Stimulated activated CD4-positive, alpha-beta T cell treated with anti-CD3 and anti-CD28 coated beads, Interleukin-15, amount 100 ng/mL, for 1 hour (primary cell): ENCODE measurements at places on chromosomes 2 and 18.

GRCh38 chr18:49547701-49548100 lies 14.2 kb upstream of the LIPG start:
- DNase-seq: no peak

- no peak for DNase-seq
Observed at GRCh38 chr2:33552758-33553461, 46.2 kb downstream of the FAM98A start.

- no peak for DNase-seq
Observed at GRCh38 chr18:12449051-12449785, 41.5 kb downstream of the PRELID3A start.

DNA sequence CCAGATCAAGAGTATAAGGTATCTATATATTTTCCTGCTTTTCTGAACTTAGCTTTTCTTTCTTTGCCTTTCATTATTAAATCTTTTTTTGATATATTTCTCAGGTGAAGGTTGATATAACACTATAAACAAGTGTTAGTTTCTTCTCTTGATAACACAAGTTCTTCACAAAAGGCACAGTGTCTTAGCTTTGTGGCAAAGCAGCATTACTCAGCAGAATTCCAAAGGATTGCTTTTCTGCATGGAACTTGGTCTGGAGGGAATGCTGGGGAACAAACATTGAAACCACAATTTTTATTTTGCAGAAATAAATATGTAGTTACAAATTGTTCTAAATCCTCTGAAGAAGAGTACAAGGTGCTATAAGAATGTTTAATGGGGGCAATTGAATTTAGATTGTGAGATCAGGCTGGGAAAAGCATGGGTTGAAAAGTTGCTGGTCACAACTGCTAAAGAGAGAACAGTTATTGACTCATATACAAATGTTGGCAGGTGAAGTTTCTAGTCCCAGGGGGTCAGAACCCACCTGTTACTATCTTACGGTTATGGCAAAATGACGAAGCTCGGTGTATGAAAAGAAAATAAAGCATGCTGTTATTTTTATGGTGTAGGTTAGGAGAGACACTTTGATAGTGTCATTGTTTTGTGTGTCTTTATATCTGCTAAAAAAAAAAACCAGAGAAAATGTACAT lies 68.2 kb downstream of the UBR3 start:
- DNase-seq: no peak

DNA sequence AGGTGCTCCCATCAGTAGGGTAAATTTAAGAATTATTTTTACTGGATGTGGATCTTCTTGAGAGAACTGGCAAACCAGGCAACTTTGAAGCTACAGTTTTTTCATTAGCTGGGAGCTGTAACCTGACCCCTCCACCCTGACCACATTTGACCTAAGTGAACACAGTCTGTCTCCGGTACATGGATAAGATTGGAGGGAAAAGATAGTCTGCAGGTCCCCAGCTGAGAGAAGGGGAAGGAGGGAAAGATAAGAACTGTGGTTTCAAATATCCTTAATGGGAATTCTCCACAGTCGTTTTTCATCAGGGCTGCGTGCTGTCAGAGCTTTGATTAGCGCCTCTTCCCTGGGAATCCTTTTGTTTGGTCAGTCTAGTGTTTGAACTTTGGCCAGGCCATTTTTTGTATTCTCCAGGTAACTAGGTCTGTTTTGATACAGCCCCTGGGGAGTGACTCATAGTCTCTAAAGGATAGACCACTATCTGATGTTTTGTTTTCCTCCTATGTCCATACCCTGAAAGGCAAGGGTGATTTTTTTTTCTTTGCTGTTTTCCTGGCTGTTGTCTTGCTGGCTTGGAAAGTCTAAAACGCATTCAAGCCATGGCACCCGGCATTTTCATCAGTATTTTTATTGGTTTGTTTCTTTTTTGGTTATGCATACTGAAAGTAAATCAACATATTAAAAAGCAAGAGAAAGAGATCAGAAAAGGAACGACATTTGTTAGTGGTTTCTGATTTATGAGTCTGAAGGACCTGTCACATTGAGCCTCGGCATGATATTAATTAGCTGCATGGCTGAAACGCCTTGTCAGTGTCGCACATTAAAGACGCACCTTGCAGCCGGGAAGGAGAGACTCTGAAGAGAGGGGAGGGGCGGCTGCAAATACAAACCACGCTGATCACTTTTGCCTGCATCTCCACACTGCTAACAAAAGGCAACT lies 183.4 kb upstream of the FN1 start:
- no peak for DNase-seq

- DNase-seq: no peak
Observed at GRCh38 chr18:69897397-69898108, 50.1 kb downstream of the CD226 start.

DNA sequence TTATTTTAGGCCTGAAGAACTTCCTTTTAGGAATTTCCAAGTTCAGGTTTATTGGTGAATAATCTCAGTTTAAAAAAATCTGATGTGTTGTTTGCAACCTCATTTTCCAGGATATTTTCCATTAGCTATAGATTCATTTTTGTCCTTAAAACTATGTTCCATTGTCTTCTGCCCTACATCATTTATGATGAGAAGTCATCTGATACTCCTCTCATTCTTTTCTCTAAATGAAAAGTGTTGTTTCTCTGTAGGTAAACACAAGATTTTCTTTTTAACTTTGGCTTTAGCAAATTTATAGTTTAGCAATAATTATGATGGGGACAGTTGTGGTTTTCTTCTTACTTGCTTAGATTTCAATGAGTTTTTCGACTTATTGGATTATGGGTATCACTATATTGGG lies 427.3 kb downstream of the DCDC2C start:
- no peak for DNase-seq

DNA sequence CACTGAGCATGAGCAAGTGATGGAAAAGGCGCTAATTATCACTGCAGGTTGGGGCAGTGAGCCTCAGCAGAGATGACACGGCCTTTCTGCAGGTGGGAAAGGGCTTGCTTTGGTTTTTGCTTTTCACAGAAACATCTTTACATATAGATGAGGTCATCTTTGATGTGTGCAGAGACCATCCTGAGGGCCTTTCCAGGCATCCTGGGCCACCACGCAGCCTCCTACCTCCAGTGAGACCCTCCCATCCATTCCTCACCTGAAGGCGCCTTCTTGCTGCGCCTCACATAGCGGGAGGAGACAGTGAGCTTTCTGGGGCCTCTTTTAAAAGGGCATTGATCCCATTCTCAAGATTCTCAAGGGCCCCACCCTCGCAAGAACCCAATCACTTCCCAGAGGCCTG lies 235.3 kb upstream of the RAB6C start:
- DNase-seq: no peak

DNA sequence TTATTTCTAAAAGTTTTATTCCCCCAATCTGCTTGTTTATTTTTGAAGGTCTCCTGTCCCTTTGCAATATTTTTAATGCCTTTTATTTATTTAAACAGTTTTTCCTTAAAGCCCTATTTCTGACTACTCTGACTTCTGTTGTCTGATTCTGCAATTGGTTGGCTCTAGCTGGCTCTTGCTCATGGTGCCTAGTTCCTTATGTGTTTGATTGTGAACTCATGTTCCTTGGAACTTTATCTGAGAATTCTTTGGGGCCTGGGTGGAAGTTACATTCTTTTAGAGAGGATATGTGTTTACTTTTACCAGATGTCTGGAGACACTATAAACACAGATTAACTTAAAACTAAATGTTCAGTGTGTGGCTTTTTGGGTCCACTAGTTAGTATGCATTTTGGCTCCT lies 175.9 kb downstream of the DYSF start:
- DNase-seq: no peak

GRCh38 chr2:166405569-166405926 lies 29.8 kb upstream of the SCN9A start:
- DNase-seq: no peak

DNA sequence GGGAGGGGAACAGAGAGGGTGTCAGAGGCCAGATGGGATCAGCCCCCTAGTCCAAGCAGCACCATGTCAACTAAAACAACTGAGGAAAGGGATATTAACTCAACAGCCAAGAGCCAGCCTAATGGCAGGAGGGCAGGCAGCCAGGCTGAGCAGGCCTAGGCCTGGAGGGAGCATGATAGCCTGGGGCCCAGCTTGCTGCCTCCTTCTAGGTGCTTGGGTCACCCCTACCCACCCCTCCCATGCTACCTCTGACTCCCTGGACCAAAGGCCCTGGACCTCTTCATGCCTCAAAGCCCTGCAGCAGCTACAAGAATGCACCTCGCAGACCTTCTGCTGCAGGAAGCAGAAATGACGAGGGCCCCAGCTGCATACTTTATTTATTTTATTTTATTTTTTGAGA lies 22.1 kb upstream of the TNS1 start:
- DNase-seq: no peak

- no peak for DNase-seq
Observed at GRCh38 chr2:60957643-60958042, 59.9 kb upstream of the PEX13 start.

DNA sequence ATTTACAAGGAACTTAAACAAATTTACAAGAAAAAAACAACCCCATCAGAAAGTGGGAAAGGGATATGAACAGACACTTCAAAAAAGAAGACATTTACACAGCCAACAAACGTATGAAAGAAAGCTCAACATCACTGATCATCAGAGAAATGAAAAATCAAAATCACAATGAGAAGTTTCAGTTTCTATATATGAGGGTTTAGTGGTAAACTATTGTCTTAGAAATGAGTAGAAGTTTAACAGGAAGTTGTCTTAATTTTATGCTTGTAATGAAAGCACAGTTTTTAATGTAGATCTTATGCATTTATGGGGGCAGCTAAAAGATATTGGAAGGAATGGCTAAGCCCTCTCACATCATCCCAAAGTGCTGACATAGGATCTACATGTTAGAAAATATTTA lies 325.4 kb downstream of the ERBB4 start:
- no peak for DNase-seq

GRCh38 chr2:121451398-121451797 lies 79.3 kb upstream of the RNU4ATAC start:
- DNase-seq: no peak

GRCh38 chr2:203973676-203974075 lies 37.1 kb downstream of the ICOS start:
- DNase-seq: no peak

DNA sequence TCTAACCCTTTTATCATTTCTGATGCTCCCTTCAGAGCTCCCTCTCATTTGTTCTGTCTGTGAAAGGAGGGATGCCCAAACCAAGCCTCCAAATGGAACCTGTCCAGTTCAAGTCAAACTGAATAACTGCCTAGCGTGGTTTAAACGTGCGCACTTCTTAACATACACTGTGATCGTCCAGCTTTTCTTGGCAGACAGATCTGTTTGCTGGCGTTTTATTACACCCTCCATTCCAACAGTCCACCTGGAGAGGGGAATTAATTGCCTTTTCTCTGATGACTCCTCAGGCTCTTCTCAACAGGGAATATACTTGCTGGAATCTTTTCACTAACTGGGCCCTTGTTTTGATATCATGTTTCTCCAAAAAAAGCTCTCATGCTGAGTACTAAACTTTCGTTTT lies 379.2 kb upstream of the POU3F3 start:
- no peak for DNase-seq

DNA sequence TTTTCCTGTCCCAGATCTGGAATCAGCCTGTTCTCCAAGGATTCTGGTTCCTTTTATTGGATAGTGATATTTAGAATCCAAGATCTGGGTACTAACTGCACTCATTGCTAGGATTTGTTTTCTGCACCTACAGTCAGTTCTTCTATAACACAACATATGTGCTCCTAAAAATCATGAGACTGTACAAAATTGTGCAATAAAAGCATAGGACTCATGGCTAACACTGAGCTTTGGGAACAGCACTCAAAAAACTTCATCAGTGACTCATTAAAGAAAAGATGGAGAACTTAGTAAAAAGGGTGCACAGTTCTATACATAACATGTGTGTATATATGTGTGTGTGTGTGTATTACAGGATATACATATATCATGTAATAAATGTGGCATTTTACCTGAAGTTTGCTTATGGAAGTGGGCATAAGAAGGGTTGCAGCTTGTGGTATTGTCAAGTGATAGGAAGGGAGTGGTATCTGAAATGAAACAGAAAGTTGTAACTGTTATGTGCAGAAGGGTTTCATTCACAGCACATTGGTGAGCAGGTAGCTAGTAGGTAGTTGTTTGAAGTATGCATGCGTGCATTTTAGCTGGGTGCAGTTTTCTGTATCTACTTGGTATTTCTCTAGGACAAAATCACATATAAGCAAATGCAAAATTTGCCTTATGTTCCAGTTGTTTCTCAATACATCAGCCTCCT lies 5.9 kb upstream of the SCYGR2 start:
- no peak for DNase-seq

- DNase-seq: no peak
Observed at GRCh38 chr18:12326711-12327460, 18.8 kb downstream of the TUBB6 start.

DNA sequence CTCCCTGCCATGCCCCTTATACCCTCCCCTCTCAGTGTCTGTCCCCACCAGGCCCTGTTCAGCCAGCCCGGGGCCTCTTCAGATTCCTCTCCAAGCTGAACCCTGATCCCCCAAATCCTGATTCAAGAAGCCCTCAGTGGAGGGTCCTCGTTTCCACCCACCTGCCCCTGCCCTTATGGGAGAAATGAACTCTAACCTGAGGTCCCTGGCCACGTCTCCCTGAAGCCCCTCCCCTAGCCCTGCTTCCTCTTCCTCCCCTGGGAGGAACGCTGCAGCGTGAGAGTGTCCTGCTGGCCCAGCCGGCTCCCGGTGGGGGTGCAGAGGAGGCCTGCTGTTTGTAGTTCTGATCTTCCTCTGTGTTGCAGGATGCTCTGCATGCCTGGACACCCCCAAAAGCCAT lies 56.7 kb upstream of the GLI2 start:
- DNase-seq: no peak

- no peak for DNase-seq
Observed at GRCh38 chr2:98240786-98241398, 105.4 kb upstream of the CNGA3 start.

DNA sequence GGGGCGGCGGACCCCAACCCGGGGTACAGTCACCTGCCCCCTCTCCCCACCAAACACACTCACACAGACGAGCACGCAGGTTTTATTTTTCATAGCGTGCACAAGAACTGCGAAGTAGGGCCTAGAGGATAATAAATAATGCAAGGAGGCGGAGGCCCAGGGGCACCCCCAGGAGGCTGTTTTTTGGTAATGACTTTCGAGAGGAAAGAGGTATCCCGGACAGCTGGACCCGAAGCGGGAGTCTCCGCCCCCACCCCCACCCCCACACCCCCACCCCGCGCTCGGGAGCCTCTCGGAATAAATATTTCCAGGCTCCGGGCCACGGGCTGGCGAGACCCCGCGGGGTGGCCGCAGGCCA lies 3.4 kb downstream of the CYP26B1 start:
- no peak for DNase-seq

GRCh38 chr2:1492711-1493430 lies 79.6 kb downstream of the TPO start:
- DNase-seq: no peak

DNA sequence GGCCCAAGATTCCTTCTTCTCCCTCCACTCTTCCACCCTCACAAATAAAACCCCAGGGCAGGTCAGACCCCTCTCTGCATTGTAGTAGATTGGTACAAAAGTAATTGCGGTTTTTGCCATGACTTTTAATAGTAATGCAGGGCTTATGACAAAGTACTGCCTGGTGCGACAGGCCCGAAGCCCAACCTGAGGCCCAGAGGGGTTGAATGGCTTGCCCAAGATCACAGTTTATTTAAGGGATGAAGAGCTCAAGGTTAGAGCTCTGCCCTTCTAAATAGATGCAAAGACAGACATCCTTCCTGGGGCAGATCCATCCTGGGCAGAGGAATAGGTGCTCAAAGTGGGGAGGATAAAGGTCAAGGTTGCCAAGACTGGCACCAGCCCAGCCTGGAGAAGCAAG lies 899 bp upstream of the PSTPIP2 start:
- DNase-seq: no peak

- no peak for DNase-seq
Observed at GRCh38 chr2:238925816-238926521, 78.1 kb downstream of the TWIST2 start.
